M059J (cell line): ENCODE measurements at places on chromosomes 1 and 21. TPM values are rescaled to one million over a fixed set of nuclear protein-coding genes. Genes with fewer than 3 reads are reported as not detected.

Gene ADGRL4
- total RNA-seq = not detected in 2 replicates

Gene CD244
- not detected in 2 replicates for total RNA-seq

Gene SERTAD4
- total RNA-seq = 1.8 and 4.2 TPM in 2 replicates

Gene SLC45A1
- 0.27 TPM in 1 of 2 replicates, not detected in the other for total RNA-seq

Gene VAV3
- 72.8 and 96.6 TPM in 2 replicates for total RNA-seq

Gene UTP11
- 69.6 and 103 TPM in 2 replicates for total RNA-seq

Gene KCNA2
- not detected in 2 replicates for total RNA-seq

Gene MAP3K21
- 3.6 and 7.9 TPM in 2 replicates for total RNA-seq

Gene TAS1R1
- 0.27 TPM in 1 of 2 replicates, not detected in the other for total RNA-seq

Gene CFHR3
- not detected in 2 replicates for total RNA-seq

Gene MED8
- 113 and 121 TPM in 2 replicates for total RNA-seq

DNA sequence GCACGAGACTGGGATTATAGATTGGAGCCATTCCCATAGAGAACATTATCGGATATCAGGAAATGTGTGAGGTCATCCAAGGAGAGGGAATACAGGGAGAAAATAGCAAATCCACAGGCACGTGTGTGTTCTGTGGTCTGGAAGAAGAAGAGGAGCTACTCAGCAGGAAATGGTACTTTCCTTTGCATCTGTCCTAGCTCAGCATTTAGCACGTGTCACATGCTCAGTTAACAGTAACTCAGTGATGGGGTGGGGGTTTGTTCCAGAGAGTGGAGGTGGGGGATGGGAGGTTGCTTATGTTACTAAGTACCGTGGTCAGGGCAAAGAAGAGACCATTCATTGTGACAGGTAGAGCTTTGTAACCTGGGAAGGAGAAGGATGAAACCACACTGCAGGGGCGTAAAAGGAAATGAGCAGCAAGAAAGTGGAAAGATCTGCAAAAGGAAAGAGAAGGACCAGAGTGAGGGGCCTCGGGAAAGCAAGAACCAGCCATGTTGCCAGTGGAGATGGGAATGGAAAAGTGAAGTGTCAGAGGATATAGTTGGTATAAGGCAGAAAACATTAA, 100.4 kb downstream of the ATP5PO start:
- DNase-seq = no peak

DNA sequence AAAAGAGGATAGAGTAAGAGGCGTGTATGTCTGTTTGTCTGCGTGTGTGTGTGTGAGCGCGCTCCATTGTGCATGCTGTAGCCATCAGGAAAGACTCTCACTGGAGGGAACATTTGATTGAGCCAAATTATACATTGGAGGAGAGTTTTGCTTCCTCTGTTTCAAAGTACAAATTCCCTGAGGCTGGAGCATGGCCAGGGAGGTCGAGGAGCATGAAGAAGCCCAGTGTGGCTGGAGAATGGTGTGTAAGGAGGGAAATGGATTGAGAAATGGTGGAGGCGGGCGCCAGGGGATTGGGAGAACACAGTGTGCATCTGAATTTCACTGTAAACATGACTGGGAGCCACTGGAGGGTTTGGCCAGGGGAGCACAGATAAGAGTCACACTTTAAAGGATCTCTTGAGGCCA, 22.1 kb upstream of the EFNA1 start:
- DNase-seq = no peak

DNA sequence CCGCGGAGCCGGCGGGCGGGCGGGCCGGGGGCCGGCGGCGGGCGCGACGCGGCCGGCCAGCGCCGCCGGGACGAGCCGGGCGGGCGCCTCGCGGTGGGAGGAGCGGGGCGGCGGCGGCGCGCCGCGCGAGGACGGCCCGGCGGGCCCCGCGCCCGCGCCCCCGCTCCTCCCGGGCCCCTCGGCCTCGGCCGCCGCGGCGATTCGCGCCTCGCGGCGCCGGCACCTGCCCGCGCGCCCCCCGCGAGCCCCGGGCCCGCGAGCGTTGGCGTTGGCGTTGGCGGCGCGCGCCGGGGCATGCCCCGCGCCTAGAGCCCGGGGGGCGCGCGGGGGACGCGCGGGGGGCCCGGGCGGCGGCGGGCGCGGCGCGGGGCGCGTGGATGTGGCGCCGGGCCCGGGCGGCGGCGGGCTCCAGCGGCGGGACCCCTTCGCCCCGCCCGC, at the start of gene SKI:
Gene SKI (plus strand): TSS at position 163 of the 438 bp plus-strand sequence. CDS start 448 bp downstream, outside the sequence.
- no peak for DNase-seq

DNA sequence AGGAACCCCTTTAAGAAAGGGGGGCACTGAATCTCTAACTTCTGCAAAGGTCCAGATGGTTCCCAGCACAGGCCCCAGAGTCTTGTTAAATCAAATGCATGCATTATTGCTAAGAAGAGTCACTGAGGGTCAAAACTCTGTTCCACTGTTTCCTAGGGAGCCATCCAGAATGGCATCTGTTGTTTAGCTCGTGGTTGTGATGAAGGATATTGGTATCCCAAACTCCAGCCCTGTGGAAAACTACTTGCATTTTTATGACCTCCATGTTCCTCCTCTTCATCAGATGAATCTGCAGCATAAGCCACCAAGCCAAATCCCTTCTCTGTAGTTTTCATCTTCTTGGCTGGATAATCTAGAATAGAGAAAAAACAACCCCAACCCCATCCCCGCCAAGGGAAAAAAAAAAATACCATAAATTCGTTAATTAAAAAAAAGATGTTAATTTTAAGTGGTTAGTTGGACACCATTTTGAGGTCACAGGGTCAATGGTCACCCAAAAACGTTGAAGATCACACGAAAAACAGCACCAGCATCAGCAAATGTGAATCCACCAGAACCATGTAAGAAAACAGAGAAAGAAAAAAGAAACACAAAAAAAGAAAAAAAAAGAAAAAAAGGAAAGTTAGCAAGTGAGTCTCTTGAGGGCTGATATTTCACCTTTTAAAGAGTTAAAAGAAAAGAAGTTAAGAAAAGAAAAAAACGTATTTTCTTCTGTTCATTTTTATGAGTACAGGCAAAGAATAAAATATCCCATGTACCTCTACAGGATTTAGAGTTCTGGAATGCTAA, 3.0 kb upstream of the RIT1 start:
- DNase-seq = peak; percentile 69

DNA sequence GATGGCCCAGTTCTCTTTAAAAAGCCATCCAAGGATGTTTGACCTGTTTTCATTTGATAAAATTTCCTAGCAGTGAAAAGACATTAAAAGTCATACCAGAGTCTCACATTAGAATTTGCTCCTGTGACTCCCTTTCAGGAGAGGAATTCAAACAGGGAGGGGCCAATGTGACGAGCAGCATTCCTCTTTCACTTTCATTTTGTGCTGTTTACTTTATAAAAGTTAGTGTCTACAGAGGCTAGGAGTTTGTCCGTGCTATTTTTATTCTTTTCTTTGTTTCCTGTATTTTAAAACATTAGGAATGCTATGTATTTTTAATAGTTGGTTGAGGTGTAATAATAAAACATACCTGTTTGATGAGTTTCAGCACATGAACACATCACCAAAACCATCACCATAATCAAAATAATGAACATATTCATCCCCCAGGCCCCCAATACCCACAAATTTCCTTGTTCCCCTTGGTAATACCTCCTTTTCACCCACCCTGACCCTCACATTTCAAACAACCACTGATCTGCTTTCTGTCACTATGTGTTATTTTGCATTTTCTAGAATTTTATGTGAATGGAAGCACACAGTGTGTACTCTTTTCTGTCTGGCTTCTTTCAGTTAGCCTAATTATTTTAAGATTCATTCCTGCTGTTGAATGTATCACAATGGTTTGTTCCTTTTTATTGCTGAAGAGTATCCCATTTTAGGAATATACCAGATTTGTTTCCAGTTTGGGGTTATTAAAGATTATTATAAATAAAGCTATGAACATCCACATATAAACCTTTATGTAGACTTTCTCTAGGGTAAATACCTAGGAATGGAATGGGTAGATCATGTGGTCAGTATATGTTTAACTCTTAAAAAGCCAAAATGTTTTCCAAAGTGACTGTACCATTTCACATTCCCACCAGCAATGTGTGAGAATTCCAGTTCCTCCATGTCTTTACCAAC, 129.5 kb downstream of the TENT5C start:
- peak; percentile 78 for DNase-seq

GRCh38 chr1:106268070-106268469, 788.4 kb upstream of the PRMT6 start:
- DNase-seq = peak; percentile 1

- DNase-seq = no peak
Measured at GRCh38 chr1:17204546-17205440, at the start of gene PADI1. Gene PADI1, plus strand, starts transcription at chr1:17205128. Its CDS starts 90 bp downstream, at chr1:17205218.

GRCh38 chr1:41751804-41752513, 166.8 kb downstream of the HIVEP3 start:
- DNase-seq = peak; percentile 94

GRCh38 chr1:75471252-75471651, 139.7 kb downstream of the SLC44A5 start:
- DNase-seq = no peak

DNA sequence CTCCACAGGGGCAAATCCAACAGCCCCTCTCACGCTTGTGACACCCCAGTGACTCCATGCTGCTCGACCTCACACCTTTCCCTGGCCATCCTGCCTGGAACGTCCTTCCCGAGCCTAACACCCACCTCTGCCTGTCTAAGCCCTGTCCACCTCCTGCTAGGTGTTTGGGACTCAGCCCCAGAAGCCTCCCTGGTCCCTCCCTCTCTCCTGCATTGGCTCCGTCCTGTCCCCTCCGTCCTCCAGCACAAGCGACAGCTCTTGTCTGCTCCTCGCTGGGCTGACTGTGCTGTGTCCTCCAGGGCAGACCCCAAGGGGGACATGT, 102.0 kb upstream of the IFFO2 start:
- no peak for DNase-seq

DNA sequence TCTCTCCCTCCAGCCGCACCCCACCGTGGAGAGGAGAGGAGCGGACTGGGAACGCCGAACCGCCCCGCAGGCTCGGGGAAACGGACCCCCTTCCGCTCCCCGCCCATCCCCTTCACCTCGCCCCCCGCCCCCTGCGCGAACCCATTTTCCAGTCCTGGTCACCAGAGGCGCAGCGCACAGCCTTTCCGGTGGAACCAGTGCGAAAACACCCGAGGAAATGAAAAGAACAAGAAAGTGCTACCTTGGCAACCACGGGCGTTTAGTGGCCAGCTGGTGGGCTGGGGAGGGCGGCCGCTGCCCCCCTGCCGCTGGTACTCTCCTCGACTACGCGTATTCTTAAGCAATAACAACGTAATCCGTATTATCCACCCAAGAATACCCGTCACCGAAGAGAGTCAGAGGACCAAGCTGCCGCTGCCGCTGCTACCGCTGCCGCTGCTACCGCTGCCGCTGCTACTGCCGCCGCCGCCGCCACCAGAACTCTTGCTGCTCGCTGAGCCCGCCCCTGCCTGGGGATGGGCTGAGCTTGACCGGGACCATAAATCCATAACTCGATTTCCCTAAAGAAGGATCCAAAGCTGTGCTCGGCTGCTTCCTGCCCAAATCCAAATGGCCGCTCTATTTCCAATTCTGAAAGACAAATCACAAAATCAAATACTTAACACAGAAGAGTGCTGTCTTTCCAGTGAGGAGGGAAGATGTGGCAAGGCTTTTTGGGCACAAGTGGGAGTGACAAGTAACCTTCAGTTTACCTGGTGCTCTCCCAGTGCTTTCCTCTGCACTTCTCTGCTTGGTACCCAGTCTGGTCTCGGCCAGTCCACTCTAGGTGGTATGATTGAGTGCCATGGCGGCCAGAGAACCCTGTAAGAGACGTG, 125.2 kb upstream of the DPYD start:
- DNase-seq = peak; percentile 34

DNA sequence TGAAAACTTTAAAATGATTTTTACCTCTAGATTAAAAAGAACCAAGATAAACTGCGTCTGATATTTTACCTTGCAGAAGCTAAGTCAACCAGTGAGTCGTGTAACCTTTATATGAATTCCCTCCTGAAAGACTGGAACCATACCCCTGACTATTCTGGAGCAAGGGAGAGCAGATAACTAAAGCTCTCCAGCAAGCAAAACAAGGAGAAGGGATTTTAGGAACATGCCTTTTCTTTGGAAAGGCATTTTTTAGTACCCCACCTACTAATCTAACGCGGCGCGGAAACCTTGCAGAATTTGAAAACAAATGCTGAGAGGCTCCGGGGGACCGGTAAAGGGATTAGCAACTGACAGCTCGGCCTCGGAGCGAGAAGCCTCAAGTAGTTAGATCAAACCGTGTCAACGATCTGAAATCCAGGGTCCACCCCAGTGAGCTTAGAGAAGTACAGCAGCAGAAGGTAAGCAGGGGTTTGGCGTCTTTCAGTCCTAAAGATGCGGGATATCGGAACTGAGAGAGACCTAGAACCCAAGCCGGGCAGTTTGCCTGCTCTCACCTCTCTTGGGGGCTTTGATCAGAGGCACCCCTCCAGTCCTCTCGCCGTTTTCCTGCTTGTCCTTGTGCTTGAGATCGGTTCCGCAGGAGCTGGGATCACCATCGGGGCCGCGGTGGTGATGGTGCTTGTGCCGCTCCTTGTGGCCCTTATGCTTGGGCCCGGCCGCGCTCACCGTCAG, 954 bp downstream of the RSBN1 start:
- peak; percentile 55 for DNase-seq

DNA sequence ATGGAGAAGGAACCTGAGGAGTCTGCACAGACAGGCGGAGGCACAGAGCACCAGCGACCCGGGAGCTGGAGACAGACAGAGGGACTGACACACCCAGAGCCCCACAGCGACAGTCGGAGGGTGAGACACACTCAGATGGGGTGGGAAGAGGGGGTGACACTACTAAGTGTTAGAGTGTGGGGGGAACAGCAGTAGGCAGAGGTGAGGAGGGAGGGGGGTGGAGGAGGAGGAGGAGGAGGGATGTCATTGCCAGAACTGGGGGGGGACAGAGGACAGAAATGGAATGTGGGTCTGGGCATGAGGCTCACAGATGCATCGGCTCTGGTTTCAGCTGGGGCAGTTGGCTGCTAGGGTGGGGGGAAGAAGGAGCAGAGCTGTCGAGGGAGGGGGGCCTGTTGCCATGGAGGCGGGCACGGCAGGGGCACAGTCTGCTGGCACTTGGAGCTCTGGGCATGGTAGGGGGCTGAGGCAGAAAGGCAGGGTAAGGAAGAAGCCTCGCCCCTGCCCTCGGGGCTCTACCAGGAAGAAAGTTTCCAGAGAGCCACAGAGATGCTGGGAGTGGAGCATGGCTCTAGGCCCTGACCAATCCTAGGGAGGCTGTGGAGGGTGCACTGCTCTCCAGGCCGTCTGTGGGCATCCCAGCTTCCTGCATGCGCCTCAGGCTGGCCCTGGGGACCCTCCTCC, 37.3 kb downstream of the AHDC1 start:
- peak; percentile 36 for DNase-seq

GRCh38 chr1:67853704-67854103, 20.4 kb upstream of the GNG12 start:
- DNase-seq = peak; percentile 78

DNA sequence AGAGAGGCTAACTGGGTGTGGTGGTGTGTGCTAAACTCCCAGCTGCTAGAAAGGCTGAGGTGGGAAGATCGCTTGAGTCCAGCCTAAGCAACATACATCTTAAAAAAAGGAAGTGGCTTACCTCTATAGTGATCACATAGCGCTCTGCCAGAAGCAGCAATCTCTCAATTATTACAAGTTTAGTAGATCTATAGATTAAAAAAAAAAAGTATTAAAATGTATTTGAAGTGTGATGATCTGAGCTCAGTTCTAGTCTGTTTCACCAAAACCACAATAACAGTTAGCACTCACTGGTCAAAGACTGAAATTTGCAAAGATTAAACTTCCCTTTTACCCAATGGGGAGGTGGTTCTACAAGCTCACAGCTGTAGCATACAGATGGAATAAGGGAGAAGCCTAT, 76.3 kb downstream of the USP24 start:
- DNase-seq = no peak
